Islet precursor cell (in vitro differentiated cells): ENCODE measurements at places on chromosomes 3 and 15.
A peak's percentile ranks its signal among the peaks of the same experiment; 100 is the strongest.

- no peak for DNase-seq
Measured at GRCh38 chr3:147773116-147773630, 364.0 kb downstream of the ZIC1 start.

DNA sequence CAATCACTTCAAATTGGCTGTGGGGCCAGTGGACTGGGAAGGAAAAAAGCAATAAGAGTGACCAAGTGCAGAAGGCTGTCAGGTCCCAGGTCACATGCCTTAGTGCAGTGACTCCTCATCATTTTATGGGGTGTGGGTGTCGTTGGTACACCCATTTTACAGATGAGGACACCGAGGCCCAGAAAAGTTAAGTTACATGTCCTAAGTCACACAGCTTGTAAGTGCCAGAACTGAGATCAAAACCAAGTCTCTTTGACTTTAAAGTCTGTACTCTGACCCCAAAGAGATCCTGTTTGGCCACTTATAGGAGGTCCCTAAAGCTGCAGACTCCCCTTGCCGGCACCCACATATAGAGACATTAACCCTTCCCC lies 63.0 kb upstream of the POLG start:
- no peak for DNase-seq

GRCh38 chr3:151772825-151773480 lies 39.2 kb downstream of the AADACL2 start:
- no peak for DNase-seq

DNA sequence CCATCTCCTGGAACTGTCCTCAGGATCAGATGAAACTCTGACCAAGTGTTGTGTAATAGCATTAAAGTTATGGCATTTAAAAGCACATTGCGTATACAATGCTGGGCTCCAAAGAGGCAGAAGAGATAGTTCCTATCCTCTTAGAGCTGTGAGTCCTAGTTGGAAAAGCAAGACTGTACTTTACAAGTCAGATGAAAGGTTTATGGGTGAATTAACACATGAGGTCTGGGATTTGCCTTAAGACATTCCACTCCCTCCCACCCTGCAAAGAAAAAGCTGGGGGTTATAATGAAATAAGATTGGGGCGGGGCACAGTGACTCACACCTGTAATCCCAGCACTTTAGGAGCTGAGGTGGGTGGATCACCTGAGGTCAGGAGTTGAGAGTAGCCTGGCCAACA lies 35.6 kb downstream of the SNAPC5 start:
- no peak for DNase-seq

GRCh38 chr3:10518506-10519150 lies 13.2 kb upstream of the ATP2B2 start:
- DNase-seq = peak; percentile 78

GRCh38 chr3:16300881-16301359 lies 35.9 kb downstream of the OXNAD1 start:
- no peak for DNase-seq

DNA sequence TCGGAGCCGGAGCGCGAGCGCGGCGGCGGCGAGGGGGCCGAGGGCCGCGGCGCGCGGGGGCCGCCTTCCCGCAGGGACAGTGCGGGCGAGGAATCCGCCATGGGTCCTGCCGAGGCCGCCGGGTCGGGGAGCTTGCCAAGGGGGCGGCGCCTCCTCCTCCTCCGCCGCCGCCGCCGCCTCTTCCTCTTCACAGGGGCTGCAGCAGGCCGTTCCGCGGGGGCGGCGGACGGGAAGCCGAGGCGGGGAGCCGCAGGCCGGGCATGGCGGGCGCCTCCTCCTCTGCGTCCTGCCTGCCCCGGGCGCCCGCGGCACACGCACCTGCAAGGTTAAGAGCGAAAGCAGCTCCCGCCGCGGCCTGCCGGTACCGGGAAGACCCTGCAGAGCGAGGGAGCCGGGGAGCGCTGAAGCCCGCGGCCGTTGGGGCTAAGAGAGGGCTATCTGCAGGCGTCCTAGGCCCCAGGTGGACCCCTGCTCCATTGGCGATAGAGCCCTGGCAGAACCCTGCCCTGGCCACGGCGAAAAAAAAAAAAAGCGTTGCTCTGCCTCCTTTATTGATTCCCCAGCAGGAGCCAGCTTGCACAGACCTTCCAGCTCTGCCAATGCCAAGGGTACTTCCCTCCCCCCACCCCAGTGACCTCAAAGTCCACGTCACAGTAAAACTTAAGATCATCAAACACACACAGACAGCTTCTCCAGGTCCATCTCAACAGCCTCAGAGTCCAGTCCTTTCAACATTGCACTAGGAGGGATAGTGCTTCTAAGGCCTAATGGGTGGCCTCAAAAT lies at the start of gene LYSMD2:
LYSMD2 (minus strand) TSS at position 134 of the 784 bp plus-strand sequence; CDS start at position 101, 33 bp downstream.
- DNase-seq = peak; percentile 76

- DNase-seq = no peak
Measured at GRCh38 chr3:144045766-144046165, 74.1 kb downstream of the DIPK2A start.

DNA sequence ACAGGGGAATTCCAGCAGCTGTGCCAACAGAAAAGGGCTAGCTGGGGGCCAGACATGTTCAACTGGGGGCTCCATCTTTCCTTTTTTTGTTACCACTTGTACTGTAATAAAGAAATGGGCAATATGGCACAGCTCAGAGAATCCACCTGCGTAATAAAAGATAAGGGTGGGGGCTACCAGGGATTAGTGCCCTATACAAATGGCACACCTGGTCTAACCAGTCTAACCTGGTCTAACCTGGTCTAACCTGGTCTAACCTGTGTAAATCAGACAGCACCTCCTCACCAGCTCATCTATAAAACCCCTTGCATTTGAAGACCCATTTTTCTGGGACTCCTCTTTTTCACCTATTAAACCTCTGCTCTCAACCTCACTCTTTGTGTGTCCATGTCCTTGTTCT lies 26.2 kb upstream of the CLDN16 start:
- no peak for DNase-seq

- DNase-seq = peak; percentile 28
Measured at GRCh38 chr3:196181127-196181546, 30.1 kb downstream of the ZDHHC19 start.

DNA sequence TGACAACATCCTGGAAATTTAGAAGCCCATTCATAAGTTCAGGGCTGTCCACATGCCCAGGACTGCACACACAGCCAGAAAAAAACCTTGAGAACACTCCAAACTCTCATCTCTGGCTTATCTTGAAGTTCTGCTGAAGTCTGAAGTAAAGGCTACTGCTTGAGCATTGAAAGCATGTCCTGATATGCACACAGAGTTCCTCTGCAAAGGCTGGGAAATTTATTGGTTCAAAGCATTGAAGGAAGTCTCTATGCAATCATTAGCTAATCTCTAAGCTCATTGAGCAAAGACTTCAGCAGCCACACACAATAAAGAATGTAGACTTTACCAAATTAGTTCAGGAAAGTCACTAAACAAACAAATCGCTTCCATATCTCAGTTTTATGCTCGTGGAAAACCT lies 162.0 kb upstream of the STT3B start:
- DNase-seq = no peak
